ENCODE measurements at places on chromosomes 1 and 21. TPM values are rescaled to one million over a fixed set of nuclear protein-coding genes. Genes with fewer than 3 reads are reported as not detected.

LCE1B gene
- not detected for total RNA-seq

DNA sequence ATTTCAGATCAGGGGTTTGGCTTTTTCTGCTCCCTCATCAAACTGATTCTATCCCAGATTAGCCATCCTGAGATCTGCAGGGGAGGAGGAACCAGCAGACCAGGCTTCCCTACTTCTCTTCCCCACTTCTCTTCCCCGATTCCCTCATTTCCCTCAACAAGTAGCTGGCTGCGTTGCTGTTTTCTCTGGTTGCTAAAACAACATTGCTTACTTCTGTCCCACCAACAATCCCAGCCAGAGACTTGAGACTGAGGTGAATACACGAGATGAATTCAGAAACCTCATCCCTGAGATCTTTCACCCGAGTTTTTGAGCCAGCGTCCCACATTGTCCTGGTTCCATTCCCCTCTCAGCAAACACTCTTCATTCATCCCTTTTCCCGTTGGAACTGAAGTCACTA is 22.4 kb downstream of the DYRK3 start:
- H3K27ac ChIP-seq = no peak overlapping the region
- peaks cover 24% of the 10 kb centered on the region for H3K27me3 ChIP-seq
- no peak for DNase-seq
- H3K4me3 ChIP-seq = no peak overlapping the region
- H3K4me1 ChIP-seq = peaks cover 27% of the 10 kb centered on the region

GRCh38 chr21:23718446-23719285 is 1888.6 kb downstream of the MRPL39 start:
- H3K27me3 ChIP-seq = peaks cover 11% of the 10 kb centered on the region
- H3K4me3 ChIP-seq = no peak overlapping the region
- H3K4me1 ChIP-seq = no peaks in the 10 kb centered on the region
- no peak overlapping the region for H3K27ac ChIP-seq
- DNase-seq = no peak

- H3K27me3 ChIP-seq = no peaks in the 10 kb centered on the region
- no peaks in the 10 kb centered on the region for H3K36me3 ChIP-seq
- no peak overlapping the region for H3K4me3 ChIP-seq
These were observed 86.0 kb upstream of the TLR5 start for GRCh38 chr1:223228931-223229528.

DNA sequence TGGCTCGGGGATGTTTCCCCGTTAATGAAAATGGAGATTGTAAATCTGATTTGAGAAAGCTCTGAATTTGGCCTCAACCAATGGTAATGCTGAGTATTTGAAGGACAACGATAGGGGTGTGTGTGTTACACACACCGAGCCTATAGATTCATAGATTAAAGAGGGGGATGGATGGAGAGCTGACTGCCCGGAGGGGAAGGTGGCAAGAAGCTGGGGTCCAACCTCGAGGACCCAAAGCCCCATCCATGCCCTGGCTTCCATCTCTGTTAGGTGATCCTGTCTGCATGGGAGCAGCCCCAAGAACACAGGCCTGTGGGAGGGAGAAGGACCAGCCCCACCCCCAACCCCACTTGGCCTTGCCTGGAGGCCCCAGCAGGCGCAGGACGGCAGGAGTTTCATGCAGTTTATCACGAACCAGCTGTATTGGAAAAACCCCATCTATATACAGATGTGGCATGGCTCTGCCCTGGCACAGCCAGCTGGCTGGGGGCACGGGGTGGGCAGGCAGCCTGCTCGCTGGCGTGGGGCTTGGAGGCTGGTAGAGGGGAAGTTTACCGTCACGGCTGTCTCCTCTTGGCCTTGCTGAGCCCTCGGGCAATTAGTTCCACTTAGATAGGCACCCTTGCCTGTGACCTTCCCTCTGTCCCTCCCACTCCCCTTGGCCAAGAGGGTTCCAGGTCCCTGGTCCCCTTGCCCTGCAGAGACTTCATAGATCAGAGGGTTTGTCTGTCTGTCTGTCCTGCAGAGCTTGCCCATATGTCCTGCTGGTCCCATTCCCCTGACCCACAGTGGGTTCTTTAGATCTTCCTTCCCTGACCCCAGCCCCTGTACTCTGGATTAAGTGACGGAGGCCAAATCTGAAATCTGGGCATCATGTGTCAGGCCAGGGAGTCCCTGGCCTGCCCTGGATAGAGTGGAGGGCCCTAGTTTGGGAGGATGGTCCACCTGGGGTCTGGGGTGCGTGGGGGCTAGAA is 3.0 kb downstream of the HSPB7 start:
- no peak overlapping the region for H3K27ac ChIP-seq
- no peaks in the 10 kb centered on the region for H3K36me3 ChIP-seq
- peaks cover 2% of the 10 kb centered on the region for H3K27me3 ChIP-seq
- no peak overlapping the region for H3K4me3 ChIP-seq
- no peak for DNase-seq
- H3K4me1 ChIP-seq = peaks cover 7% of the 10 kb centered on the region

GRCh38 chr1:154809436-154810413 is 60.4 kb downstream of the KCNN3 start:
- no peak overlapping the region for H3K27ac ChIP-seq
- H3K4me1 ChIP-seq = peaks cover 16% of the 10 kb centered on the region
- no peak overlapping the region for H3K4me3 ChIP-seq
- H3K27me3 ChIP-seq = peaks cover 4% of the 10 kb centered on the region
- no peaks in the 10 kb centered on the region for H3K36me3 ChIP-seq

GRCh38 chr1:208115924-208116640 is 128.1 kb downstream of the PLXNA2 start:
- H3K36me3 ChIP-seq = no peaks in the 10 kb centered on the region
- H3K27me3 ChIP-seq = no peaks in the 10 kb centered on the region
- no peak for DNase-seq
- H3K4me1 ChIP-seq = no peaks in the 10 kb centered on the region
- H3K27ac ChIP-seq = no peak overlapping the region

ALDH9A1 gene
- total RNA-seq = 43.5 TPM

DNA sequence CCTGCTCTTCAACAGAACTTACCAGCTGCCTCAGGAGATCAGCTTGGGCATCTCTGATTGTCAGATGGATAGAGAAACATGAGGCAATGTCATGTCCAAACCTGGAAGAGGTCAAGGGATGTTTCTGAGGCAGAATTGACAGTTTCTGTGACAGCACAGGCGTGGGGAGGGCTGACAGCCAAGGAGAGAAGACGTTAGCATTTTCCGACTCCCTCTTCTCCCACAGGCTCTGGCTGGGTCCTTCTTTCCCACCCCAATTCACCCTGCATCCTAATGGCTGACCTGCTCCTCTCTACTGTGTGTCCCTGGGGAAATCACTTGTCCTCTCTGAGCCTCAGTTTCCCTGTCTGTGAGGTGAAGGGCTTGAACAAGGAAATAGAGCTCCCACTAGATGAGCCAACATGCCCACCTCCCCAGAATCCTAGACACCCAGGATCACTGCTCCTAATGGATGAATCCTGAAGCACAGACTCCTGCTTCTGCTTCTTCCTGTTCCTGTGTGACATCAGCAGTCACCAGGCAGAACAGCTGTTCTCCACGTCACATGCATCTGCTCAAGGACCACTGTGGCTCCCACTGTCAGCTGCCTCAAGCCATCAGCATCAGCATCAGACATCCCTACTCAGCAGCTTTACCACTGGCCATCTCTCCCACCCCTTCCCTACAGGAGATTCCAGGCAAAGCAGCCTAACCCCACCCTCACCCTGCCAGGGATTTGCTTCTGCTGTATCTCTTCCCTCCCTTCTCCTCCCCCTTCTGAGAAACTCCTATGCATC is 408.0 kb downstream of the MATN1 start:
- H3K27ac ChIP-seq = no peak overlapping the region
- peaks cover 7% of the 10 kb centered on the region for H3K27me3 ChIP-seq
- H3K36me3 ChIP-seq = no peaks in the 10 kb centered on the region
- no peak for DNase-seq
- no peaks in the 10 kb centered on the region for H3K4me1 ChIP-seq

- H3K27ac ChIP-seq = no peak overlapping the region
- no peaks in the 10 kb centered on the region for H3K4me1 ChIP-seq
- no peak overlapping the region for H3K4me3 ChIP-seq
- H3K36me3 ChIP-seq = no peaks in the 10 kb centered on the region
These were observed 11.7 kb upstream of the PLPPR4 start for GRCh38 chr1:99252630-99253029.

INAVA gene
- total RNA-seq = not detected

AKR7A3 gene
- 0.19 TPM for total RNA-seq

DNA sequence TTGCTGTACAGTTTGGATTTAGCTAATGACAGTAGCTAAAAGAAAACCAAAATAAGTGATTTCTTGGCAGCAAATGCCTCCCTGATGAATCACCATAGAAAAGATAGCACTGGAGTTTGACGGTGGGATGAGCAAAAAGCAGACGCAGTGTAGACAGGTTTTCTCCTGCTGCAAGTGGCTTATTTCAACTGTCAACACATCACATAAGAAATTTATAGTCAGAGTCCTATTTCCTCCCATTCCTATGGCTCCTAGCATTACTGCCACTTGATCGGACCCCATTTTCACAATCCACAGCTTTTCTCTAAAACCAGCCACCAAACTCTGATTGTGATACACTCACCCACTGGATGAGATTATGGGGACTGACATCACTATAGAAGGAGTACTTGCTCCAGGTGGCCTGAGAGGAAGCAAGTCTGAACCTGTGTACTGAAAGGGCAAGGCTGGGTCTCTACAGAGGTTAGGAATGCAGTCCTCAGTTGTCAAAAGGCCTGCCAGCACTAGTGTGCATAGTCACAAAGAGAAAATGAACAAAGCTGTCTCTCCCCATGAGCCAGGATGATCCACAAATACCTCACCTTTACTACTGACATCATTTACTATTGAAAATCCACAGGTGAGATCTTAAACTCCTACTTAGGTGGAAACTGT is 359.8 kb downstream of the LTN1 start:
- no peak overlapping the region for H3K4me3 ChIP-seq
- H3K4me1 ChIP-seq = peaks cover 22% of the 10 kb centered on the region
- H3K27ac ChIP-seq = no peak overlapping the region
- no peaks in the 10 kb centered on the region for H3K27me3 ChIP-seq

GRCh38 chr1:25134801-25135461 is 97.4 kb downstream of the SYF2 start:
- H3K36me3 ChIP-seq = no peaks in the 10 kb centered on the region
- DNase-seq = no peak
- no peaks in the 10 kb centered on the region for H3K27me3 ChIP-seq
- no peaks in the 10 kb centered on the region for H3K4me1 ChIP-seq

GJA8 gene
- not detected for total RNA-seq

DNA sequence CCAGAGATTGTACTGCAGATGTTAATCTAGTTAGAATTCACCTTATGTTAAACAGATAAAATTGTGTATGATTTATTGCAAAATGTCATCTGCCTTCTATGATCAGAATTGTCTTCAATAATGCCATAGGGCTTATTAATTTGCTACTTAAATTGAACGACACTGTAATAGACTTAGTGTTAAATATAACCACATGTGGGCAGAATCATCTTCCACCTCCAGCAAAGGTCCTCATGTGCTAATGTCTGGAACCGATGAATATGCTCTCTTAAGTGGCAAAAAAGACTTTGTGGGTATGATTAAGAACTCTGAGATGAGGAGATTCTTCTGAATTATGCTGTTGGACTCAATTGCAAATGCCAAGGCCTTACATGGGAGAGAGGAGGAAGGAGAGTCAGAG is 4.3 kb downstream of the OR2T11 start:
- no peak overlapping the region for H3K4me3 ChIP-seq
- no peaks in the 10 kb centered on the region for H3K4me1 ChIP-seq
- H3K27me3 ChIP-seq = no peaks in the 10 kb centered on the region
- H3K27ac ChIP-seq = no peak overlapping the region
- no peak for DNase-seq

GRCh38 chr1:2640626-2641025 is 7.8 kb upstream of the MMEL1 start:
- H3K36me3 ChIP-seq = no peaks in the 10 kb centered on the region
- H3K4me1 ChIP-seq = peaks cover 6% of the 10 kb centered on the region
- no peak for DNase-seq
- no peaks in the 10 kb centered on the region for H3K27me3 ChIP-seq
- H3K27ac ChIP-seq = no peak overlapping the region

DNA sequence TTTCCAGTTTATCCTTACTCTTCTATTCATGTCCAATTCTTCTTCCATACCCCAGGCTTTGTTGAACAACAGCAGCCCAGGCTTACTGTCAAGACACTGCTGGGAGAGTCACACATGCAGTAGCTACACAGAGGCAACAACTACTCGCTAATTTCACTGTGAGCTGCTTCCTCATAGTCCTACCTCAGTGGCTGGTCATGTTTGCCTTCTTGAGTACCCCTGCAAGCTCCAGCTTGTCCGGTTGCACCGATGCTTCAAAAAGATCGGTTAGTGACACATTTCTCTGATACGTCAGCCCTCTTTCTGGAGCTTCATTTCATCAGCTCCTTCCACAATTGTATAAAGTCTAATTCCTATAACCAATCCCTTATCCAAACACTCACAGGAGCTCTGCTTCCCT is 246.7 kb upstream of the NFIA start:
- no peak overlapping the region for H3K27ac ChIP-seq
- H3K4me1 ChIP-seq = no peaks in the 10 kb centered on the region
- H3K4me3 ChIP-seq = no peak overlapping the region
- DNase-seq = no peak

- no peaks in the 10 kb centered on the region for H3K27me3 ChIP-seq
- DNase-seq = no peak
- peaks cover 11% of the 10 kb centered on the region for H3K4me1 ChIP-seq
These were observed 37.9 kb downstream of the UBE2G2 start for GRCh38 chr21:44763451-44764318.

Measured in activated naive CD4-positive, alpha-beta T cell treated with anti-CD3 and anti-CD28 coated beads for 36 hours (primary cell).